Nucleus accumbens (tissue), 56 donors: ENCODE measurements at places on chromosomes 12 and 14.

DNA sequence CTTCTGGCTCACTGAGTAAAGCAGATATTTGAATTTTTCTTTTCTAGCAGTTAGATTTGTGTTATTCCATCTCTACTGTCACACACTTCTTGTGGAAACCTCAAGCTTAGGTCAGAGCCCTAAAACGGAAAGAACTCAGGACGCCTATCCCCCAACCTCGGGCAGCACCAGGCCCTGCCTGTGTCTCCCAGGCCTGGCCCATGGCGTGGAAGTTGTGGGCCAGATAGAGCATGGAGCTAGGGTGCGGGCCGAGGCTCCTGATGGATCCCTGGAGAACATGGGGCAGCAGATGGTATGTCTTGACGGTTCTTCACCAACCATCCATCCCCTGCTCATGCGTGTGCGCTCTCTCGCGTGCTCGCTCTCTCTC is 20.6 kb downstream of the P2RX4 start:
- no peak for DNase-seq

- DNase-seq, result no peak
Observed at GRCh38 chr14:24182110-24182882, 6.3 kb downstream of the IPO4 start.

- DNase-seq, result no peak
Observed at GRCh38 chr12:78916845-78917480, 52.4 kb downstream of the SYT1 start.

DNA sequence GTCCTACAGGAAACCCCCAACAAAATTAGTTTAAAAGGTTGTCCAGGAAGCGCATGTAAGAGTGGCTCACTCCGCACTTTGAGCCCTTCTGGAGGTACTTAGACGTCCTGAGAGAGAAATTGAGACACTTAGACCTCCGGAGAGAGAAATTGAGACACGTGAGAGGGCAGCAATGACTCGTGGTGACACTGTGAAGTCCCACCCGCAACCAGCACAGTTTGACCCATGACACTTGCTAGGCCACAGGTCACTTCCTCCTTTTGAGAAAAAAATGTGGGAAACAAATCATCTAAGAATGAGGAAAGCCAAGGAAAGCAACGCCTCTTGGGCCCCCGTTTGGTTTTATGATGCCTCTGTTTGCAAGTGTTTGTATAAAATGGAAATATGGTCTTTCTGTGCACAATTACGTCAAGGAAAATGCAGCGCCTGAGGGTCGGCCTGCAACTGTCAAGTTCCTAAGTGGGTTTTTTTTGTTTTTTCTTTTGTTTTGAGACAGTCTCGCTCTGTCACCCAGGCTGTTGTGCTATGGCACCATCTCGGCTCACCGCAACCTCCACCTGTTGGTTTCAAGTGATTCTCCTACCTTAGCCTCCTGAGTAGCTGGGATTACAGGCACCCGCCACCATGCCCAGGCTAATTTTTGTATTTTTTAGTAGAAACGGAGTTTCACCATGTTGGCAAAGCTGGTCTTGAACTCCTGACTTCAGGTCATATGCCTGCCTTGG is 13.6 kb upstream of the CDCA4 start:
- DNase-seq, result no peak

DNA sequence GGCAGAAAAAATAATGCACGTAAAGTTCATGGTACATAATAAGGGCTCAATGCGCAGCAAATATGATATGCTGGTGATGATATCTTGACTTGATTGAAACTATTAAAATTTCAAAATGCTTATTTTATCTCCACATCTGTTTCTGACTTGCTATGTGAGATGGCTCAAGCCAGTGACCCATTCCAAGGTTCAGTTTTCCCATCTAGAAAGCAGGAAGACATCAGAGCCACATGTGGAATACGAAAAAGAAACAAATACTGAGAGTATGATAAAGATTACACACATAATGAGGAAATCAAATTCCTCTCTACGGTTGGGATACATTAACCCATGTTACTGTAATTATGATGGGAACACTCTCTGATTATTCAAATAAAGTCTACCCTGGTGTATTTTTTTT is 24.0 kb upstream of the TSPAN11 start:
- DNase-seq, result no peak

DNA sequence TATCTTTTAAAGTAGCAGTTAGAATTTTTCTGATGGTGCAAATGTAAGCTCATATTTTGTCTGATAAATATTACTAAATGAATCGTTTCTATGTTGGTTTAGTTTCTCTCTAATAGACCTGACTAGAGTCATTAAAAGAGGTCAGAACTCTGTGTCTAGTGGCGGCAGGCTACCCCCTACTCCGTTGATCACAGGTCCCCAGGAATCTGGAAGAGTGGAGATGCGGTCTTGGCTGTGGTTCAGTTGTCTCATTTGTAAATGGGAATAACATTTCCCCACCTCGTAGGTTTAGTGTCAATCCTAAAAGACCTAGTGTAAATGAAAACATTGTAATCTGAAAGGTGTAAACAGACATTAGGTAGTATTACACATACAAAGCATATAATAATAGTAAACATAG is 4.7 kb upstream of the FOXJ2 start:
- DNase-seq, result no peak

- DNase-seq, result no peak
Observed at GRCh38 chr14:58276208-58276607, 22.1 kb upstream of the ARID4A start.

DNA sequence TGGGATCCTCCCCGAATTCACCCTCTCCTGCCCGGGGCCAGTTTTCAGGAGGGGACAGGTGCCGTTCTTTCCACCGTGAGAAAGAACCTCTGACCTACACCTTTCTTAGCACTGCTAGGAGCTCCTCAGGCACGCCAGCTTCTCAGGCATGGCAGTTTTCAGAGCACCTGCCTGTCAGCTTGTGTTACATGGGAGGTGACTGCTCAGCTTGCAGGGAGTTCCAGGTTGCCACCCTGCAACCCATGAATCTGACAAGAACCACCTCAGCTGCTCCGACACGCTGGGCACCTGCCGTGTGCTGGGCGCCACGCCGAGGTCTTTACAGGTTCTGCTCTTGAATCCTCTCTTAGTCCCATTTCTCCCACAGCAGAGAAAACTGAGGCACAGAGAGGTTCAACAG is 12.9 kb downstream of the BRI3BP start:
- DNase-seq, result no peak

GRCh38 chr12:1305063-1305434 is 289.3 kb downstream of the FBXL14 start:
- DNase-seq, result no peak

GRCh38 chr14:103528146-103528586 is 830 bp upstream of the TRMT61A start:
- DNase-seq, result no peak

GRCh38 chr12:93847517-93848474 is 170.6 kb downstream of the CRADD start:
- DNase-seq, result no peak

DNA sequence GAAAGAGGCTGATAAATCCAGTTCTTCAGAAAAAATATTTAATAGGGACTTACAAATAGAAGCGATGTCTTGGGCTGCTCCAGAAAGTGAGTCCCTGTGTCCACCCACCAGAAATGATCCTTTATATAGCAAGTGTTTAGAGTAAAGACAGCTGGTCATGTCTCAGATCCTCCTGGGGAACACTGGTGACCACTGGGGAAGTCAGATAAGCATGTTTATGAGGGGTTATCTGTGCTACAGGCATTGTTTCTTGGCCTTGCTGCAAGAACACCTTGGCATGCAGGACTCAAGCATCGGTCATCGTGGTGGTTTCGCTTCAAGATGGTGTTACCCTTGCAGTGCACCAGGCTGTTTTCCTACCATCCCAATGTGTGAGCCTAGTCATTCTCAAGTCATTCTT is 27.2 kb downstream of the CPM start:
- DNase-seq, result no peak

- no peak for DNase-seq
Observed at GRCh38 chr12:20439626-20440025, 71.3 kb downstream of the PDE3A start.

DNA sequence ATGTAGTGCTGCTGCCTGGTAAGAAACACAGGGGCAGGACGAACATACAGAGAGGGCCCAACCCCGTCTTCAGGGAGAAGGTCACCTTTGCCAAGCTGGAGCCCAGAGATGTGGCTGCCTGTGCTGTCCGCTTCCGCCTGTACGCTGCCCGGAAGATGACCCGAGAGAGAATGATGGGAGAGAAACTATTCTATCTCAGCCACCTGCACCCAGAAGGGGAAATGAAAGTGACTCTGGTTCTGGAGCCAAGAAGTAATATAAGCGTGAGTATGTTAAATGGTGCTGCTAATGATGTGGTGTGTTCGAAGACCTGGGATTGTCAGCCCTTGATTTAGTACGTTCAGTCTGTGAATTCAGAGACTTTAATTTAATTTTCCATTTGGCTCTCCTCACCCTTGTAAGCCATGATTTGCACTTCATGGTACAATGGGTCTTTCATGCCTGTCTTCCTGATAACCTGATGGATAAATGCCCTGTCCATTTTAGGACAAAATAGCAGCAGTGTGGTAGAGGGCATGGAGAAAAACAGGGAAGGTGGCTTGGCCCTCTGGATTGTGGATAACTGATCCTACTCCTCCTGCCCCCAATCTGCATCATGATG is 318.9 kb downstream of the SNAPC1 start:
- DNase-seq, result no peak

GRCh38 chr12:105504286-105504685 is 173.8 kb downstream of the C12orf75 start:
- DNase-seq, result no peak

GRCh38 chr14:50191499-50191898 is 39.9 kb downstream of the SOS2 start:
- no peak for DNase-seq

DNA sequence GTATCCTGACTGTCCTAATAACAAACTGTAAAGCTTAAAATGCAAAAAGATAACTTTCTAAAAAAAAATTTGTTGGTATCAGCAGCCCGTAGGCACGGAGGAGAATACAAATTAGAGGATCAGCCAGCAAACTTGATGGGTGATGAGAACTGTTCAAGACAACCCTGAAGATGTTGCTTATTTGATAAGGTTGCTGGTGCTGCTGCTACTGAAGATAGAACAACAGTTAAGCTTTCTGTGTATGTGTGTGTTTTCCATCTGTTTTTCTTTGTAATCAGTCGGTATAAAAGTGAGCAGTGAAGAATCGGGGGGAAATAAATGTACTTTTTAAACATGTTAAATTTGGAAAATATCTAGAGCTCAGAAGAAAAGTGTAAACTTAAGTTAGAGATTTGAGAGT is 67.4 kb upstream of the POC1B start:
- DNase-seq, result no peak
